Osteocyte (in vitro differentiated cells): ENCODE measurements at places on chromosomes 1 and 21.

DNA sequence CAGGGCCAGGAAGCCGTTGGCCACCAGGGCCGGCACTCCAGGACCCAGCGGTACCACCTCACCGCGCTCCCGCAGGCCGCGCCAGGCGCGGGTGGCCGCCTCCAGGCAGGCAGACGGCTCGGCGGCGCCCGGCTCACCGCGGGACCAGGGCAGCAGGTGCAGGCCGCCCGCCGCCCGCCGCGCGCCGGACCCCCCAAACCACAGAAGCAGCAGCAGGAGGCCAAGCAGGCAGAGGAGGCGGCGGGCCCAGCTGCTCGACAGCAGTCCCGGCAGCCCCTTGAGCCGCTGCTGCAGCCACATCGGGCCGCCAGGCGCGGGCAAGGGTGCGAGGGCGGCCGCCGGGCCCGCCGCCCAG lies 312 bp downstream of the KIAA2013 start:
- no peak for DNase-seq

DNA sequence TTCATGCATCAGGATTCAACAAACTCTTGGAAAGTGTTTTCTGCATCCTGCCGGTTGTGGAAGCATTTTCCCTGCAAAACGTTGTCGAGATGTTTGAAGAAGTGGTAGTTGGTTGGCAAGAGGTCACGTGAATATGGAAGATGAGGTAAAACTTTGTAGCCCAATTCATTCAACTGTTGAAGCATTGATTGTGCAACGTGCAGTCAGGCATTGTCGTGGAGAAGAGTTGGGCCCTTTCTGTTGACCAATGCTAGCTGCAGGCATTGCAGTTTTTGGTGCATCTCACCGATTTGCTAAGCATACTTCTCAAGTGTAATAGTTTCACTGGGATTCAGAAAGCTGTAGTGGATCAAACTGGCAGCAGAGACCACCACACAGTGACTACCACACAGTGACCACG lies 57.0 kb upstream of the PRDM2 start:
- no peak for DNase-seq

DNA sequence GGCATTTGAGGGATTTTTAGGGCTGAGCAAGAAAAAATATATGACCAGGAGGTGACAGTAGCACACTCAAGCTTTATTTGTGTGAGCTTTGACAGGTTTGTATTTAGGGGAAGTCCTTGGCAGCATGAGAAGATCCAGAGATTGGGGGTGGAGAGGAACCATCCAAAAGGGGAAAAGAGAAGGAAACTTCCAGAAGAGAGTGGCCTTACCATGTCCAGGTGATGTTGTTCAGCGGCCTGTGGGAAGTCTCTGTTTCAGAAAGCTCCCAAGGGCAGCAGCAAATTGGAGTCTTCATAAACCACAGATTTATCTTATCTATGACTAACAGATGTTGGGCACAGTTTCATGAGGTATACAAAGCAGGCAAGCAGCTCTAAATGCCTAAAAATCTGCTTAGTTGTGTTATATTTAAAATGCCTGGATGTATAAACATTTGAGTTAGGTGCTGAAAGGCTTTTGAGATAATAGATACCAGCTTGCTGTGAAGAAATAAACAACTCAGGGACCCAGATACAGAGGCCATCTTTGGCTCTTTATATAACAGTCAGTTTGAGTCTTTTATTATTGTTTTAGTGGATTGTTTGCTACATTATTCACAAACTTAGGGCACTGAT lies 21.2 kb upstream of the ADAR start:
- no peak for DNase-seq

GRCh38 chr1:11802973-11803885 lies 2.5 kb downstream of the MTHFR start:
- DNase-seq = peak; percentile 96

- DNase-seq = no peak
These were observed 46.1 kb upstream of the SRP9 start for GRCh38 chr1:225731491-225731890.

- DNase-seq = no peak
These were observed 166.8 kb upstream of the GALNT2 start for GRCh38 chr1:229900220-229900619.

GRCh38 chr1:187110351-187110750 lies 281.6 kb downstream of the PLA2G4A start:
- no peak for DNase-seq

GRCh38 chr1:193520472-193520871 lies 334.1 kb upstream of the B3GALT2 start:
- DNase-seq = no peak

DNA sequence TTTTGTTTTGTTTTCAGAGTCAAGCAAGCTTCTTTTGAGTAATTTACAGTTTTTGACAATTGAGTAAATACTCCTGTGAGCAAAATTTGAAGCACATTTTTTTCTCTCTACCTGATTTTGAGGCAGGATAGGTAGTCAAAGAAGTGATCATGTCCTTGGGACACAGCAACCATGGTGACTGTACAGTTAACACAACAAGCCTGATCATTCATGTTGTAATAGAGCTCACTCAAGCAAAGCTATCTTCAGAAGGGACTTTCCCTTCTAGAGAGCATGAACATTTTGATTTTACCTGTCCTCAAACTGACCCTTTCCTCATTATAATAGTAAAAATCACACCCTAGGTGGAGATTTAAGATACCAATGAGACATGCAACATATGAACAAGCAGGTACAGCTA lies 126.5 kb upstream of the KCNK1 start:
- no peak for DNase-seq

- no peak for DNase-seq
These were observed 209.1 kb downstream of the GRIK3 start for GRCh38 chr1:36825226-36825625.

DNA sequence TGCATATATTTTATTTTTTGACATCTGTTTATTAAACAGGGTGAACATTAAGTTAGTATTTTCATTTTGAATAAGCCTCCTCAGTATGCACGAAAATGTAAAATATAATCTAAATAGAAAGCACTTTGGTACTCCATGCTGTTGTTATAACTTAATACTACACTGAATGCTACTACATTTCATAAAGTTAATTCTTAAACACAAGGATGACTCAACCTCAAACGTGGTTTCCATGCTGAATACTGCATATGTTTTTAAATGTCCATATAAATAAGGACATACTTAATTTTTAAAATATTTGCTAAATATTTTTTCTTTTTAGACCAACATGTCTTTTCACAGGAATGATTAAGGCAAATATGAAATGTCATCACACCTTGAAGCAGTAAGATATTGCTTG lies 83.9 kb downstream of the USP24 start:
- DNase-seq = no peak

DNA sequence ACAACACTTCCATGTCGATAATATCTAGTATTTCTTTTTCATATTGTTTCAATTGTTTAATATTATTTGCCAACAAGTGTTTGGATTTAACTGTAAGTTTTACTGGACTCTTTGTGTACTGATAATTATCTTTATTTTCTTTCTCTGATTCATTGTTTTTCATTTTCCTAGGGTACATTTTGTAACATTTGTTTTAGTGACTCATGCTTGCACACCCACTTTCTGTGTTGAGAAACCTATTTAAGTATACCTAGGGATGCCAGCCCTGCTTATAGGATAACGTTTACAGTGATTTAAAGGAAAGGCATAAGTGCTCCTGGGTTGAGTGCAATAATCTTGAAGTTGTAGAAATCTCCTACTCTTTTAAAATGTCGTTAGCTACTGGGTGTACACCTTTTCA lies 1386.0 kb upstream of the ADGRL4 start:
- no peak for DNase-seq

GRCh38 chr1:79364896-79365295 lies 358.4 kb upstream of the ADGRL4 start:
- no peak for DNase-seq

- no peak for DNase-seq
These were observed 182.1 kb upstream of the DAB1 start for GRCh38 chr1:57605933-57606332.

- no peak for DNase-seq
These were observed 1.8 kb downstream of the HYI start for GRCh38 chr1:43451701-43452532.

DNA sequence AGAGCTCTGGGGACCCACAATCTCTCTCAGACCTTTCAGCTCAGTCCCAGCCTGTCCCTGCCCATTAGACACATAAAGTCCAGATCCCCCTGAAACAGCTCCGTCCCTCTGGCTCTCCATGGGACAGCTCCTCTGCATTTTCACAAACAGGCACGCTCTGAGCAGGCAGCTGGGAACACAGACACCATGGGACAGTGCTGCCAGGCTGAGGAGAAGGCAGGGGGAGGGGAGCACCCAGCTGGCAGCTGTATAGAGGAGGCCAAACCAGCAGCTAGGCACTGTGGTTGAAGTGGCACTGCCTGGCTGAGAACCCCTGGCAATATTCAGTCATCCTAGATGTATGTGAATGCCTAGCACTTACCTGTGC lies 2.0 kb downstream of the TMEM63A start:
- no peak for DNase-seq
